ENCODE measurements at places on chromosomes 5 and 9.

DNA sequence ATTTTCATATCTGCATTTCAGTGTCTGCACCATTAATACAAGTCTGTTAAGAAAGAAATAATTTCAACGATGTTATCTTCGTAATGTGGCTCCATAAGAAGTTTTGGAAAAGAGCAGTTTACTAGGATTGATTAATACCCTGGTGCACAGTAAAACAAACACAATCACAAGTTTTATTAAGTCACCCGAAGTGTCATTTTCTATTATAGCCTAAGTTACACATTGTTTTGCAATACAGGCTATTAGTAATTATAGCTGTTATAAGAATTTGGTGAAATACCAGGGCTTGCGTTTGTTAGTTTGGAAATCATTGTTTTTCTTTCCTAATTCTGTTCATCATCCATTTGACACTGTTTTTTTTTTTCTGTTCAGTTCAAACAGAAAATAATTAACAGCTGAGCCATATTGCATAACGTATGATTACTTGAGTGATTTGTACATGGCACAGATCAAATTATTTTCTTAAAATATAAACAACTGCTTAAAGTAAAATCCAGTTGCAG, 30.6 kb downstream of the LVRN start:
- no peak for DNase-seq

DNA sequence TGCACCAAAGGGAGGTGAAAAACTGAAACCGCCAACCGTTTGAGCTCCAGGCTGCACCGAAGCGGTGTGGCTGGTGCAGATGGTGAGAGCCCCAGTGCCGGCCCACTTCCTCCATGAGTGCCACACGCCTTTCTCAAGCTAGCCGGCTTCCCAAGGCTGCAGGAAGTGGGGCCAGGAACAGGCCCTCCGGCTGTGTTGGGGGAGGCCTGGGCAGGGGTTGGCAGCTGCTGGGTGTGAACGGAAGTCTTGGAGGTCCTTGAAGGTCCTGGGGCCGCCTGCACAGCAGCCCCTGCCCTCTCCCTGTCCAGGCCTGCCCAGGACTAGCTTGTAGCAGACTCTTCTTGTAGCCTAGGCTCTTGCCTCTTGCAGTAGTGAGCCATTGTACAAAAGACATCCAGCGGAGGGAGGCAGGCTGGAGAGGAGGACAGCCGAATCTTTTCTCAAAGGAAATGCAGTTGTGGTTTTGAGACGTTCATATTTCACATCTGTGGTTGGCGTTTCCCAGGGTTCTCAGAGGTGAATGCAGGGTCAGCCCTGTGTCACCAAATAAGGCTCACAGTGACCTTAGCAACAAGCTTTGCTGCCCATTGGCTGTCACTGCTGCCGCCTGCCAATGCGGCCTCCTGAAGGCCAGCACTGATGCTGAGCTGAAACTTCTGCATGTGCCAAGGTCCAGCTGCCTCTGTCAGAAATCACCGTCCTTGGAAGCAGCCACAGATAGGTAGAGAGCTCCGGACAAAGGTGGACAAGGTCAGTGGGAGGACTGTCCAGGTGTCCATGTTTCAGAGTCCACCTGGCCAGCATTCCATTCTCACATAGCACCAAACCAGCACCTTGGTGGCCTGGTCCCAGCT, 23.9 kb downstream of the IRF1 start:
- DNase-seq = peak; percentile 82

- DNase-seq = peak; percentile 57
These were observed 147.2 kb downstream of the PDE4D start for GRCh38 chr5:59746241-59746765.

- DNase-seq = no peak
These were observed 66.9 kb downstream of the OR2K2 start for GRCh38 chr9:111263116-111263515.

DNA sequence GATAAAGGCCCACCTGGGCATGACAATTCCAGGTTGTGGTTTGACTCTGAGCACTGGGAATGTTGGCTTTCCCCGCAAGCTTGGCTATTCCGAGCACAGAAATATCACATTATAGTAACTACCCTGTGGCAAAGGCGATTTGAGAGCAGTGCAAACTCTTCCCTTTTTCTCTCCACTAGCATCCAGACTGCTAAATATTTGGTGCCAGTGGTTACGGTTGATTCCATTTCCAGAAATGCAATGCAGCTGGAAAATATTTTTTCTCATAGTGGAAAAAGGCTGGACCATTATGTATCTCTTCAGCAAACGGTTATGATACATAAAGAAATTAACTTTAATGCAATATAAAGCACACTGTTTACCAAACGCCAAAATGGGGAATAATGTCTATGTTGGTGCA, 158.0 kb downstream of the ENC1 start:
- DNase-seq = no peak

DNA sequence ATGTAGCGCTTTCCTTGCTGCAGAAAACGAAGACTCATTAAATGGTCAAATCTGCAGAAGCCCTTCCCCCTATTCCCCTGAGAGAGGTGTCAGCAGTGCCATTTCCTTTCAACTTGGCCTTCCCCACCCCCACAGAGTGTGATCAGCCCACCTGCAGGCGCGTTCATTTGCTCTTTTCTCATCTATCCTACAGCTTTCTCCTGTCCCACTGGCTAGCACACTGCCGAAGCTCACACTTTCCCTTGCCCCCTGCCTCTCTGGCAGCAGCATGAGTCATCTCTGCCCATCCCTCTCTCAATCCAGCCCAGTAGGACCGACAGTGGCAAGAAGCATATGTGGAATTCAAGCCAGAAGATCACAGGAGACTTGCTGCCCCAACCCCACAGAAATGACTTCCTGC, 213.8 kb downstream of the FAM114A2 start:
- peak; percentile 19 for DNase-seq

- DNase-seq = no peak
These were observed 51.4 kb downstream of the RFK start for GRCh38 chr9:76342858-76343257.

DNA sequence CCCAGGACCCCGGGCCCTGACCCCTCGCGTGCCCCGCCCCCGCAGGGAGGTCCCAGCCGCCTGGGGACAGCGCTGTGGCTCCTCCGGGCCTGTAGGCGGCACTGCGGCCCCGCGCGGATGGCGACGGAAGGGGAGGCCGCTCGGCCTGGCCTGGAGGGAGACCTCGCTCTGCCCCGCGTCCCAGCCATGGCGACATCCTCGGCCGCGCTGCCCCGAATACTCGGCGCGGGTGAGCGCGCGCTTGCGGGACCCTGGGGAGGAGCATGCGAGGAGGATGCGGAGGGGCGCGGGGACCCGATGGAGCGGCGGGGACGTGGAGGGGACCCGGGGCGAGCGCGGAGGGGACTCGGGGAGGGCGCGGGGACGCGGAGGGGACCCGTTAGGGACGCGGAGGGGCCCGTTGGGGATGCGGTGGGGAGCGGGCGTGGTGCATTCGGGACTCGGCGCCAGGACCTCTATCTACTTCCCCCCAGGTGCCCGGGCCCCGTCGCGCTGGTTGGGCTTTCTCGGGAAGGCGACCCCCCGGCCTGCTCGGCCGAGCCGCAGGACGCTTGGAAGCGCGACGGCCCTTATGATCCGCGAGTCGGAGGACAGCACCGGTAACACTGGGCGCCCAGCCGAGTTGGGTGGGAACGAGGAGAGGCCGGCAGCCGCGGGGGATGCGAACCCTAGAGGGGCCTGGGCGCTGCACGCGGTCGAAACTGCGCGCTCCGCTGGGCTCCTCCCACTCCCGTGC, at the start of gene MRPS2:
Gene MRPS2 (plus strand): TSS at position 158 of the 736 bp plus-strand sequence. CDS start 29 bp downstream, at position 187.
- DNase-seq = peak; percentile 85

GRCh38 chr5:102290004-102290403, 6.1 kb downstream of the SLCO4C1 start:
- no peak for DNase-seq

GRCh38 chr5:81007637-81008027, 47.5 kb downstream of the RASGRF2 start:
- DNase-seq = no peak

DNA sequence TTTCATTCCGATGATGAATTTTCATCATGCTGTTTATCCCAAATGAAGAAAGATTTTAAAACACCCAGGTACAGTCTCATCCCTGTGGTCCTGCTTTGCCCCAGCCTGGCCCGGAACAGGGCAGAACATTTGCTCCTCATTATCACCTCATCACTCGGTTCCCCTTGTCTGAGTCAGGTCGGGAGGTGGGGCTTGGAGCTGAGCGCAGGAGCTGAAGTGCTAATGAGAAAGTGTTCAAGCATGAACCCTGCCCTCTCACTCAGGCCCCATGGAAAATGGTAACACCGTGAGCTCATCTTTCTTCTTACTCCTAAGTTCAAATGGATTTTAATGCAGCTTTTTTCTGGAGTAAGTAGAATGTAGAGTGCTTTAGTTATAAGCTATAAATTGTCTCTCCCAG, 466.2 kb downstream of the KDM4C start:
- no peak for DNase-seq

- DNase-seq = no peak
These were observed 10.4 kb upstream of the F2R start for GRCh38 chr5:76705574-76705973.

DNA sequence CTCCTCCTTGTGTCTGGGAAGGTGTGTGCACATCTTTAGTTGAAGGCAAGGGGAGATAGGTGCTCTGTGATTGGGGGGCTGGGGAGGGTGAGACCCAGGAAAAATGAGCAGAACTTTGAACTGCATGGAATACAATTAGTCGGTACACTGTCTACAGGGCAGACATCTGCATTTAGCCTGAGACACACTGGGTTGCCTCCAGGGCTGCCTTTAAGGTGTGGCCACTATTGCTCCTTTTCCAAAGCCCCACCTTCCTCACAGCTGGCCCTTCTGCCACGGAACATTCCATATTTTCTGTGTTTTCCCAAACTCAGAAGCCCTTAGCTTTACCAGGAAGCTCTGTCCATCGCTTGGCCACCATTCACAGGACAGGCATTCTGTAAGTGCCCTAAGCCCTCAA, 247.9 kb downstream of the HSPA4 start:
- no peak for DNase-seq
